ENCODE measurements at places on chromosomes 2 and 18.

- DNase-seq, result no peak
Measured at GRCh38 chr18:47151439-47151838, 1.1 kb upstream of the HDHD2 start.

DNA sequence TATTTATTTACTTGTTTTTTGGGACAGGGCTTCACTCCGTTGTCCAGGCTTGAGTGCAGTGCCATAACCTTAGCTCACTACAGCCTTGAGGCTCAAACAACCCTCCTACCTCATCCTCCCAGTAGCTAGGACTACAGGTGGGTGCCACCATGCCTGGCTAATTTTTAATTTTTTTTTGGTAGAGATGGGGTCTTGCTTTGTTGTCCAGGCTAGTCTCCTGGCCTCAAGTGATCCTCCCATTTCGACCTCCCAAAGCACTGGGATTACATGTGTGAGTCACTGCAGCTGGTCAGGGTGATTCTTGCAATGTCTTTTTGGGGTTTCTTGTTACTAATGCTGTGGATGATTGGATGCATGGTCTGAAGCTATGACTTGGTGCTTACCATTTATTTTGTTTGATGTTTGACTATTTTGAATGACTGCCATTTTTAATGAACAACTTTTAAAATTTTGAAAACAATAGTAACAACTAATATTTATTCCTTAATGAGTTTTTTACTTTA is 6.5 kb downstream of the CERS6 start:
- DNase-seq, result no peak

DNA sequence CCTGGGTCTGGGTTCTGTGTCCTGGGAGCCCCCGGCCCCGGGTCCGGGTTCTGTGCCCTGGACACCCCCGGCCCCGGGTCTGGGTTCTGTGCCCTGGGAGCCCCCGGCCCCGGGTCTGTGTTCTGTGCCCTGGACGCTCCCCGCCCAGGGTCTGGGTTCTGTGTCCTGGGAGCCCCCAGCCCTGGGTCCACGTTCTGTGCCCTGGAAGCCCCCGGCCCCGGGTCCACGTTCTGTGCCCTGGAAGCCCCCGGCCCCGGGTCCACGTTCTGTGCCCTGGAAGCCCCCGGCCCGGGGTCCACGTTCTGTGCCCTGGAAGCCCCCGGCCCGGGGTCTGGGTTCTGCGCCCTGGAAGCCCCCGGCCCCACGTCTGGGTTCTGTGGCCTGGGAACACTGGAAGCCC is 253.9 kb downstream of the TWIST2 start:
- no peak for DNase-seq

GRCh38 chr2:9258501-9258900 is 51.9 kb downstream of the ASAP2 start:
- no peak for DNase-seq

GRCh38 chr2:106197878-106198277 is 3.8 kb upstream of the UXS1 start:
- DNase-seq, result no peak

DNA sequence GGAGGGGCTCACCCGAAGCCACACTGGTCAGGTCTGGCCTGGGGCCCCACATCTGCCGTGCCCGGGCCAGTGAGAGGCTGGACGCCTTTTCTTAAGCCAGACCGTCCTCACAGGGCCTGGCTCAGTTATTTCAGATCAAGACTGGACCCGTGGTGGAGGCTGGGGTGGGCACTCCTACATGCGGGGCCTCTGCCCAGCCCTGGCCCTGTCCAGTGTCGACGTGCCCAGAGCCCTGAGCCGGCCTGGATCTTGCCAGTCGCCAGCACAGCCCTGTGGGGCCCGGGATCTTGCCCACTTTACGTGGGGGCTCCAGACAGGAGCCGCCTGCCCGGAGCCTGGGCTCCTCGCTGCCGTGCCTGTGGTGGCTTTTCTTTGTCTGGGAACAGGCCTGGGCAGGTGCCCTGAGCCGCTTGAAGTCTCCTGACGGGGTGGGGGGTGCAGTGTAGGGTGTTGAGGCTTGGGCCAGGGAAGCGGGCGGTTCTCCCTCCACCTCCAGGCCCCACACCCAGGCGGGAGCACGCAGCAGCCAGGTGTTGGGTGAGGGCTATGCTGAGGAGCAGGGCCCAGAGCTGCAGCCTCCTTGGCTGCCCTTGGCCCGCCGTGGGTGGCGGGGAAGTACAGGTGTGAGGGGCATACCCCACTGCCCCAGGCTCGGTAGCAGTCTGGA is 6.0 kb downstream of the GPC1 start:
- DNase-seq, result no peak

- DNase-seq, result peak; percentile 65
Measured at GRCh38 chr2:203327901-203328759, at the start of gene ABI2. TSS of gene ABI2 (plus strand) at chr2:203328394. CDS start at chr2:203328515, 121 bp downstream.

DNA sequence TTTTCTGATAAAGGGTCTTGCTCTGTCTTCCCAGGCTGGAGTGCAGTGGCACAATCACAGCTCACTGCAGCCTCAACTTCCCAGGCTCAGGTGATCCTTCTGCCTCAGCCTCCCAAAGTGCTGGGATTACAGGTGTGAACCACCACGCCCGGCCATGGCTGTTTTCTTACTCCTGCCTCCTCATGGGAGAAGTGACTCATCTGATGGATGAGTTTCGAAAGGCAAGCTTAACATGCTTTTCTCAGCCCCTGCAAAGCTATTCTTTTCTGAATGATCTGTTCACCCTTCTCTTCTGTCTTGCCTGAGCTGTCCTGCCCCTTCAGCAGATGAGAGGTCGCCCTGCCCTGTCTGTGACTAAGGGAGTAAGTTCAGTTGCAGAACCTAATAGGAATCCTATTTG is 929 bp upstream of the CREG2 start:
- DNase-seq, result no peak

DNA sequence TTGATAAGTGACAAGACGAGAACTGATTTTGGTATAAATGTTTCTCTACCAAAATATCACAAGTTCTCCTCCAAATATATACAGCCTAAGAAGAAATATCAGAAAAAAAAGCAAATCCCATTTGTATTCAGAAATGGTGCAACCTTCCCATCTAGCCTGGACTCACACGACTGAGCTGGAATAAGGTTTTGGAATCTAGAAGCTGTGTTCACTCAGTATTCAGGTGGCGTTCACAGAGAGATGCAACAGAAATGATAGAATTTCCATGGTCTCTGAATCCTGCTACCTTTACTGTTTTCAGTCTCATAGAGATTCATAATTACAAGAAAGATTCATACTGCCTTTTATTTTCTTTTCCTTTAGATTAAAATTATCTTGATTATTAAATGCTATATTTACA is 347.2 kb upstream of the TRIB2 start:
- DNase-seq, result no peak

DNA sequence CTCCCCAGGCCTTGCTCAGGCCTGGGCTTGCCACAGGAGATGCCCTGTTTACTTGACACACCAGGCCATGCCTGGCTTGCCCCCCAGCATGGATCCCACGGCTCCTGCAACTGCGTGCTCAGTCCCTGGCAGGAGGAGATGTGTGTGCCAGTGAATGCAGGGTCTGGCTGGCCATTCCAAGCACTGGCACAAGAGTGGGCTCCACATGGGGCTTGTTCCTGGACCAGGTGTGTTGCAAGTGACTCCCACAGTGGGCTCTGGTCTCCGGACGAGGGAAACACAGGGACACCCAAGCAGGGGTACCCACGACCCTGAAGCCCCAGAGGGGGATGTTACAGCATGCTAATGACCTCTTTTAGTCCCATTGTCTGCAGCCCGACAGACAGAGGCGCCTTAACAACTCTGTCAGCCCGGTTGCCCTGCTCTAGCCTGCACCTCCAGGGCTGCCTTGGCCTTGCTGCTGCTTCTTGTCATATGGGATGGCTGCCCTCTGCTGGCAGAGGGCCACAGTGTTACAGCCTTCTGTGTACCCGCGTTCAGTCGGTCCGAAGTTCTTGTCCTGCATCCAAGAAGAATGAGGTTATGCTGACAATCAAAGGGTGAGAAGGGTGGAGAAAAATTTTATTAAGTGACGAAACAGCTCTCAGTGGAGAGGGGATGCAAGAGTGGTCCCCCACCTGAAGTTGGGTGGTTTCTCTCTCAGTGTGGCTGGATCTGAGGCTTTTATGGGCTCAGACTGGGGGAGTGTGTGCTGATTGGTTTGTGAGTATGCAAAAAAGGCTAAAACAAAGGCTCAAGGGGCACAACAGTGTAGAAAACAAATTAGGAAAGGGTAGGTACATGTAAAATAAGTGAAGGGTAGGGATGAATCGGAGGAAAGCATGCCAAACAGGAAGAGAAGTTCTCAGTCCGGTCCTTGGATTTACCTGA is 180.4 kb downstream of the MBD5 start:
- DNase-seq, result peak; percentile 60

GRCh38 chr18:46419391-46420141 is 237.5 kb downstream of the LOXHD1 start:
- no peak for DNase-seq

DNA sequence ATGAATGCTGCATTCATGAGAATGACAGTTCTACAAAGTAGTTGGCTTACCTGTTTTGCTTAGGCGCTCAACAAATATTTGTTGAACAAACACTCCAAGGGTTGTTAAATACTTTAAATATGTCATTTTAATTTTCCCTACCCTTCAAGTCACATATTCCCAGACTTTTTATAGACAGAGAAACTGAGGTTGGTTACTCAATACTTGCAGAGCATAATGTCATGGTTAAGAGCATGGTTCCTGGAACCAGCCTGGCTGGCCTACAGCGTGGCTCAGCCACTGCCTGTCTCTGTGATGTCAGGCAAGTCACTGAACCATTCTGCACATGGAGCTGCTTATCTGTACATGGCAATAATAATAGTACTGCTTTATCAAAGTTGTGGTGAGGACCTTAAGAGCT is 120.0 kb upstream of the STK17B start:
- no peak for DNase-seq

GRCh38 chr2:107804608-107805498 is 21.8 kb upstream of the RGPD4 start:
- DNase-seq, result no peak

DNA sequence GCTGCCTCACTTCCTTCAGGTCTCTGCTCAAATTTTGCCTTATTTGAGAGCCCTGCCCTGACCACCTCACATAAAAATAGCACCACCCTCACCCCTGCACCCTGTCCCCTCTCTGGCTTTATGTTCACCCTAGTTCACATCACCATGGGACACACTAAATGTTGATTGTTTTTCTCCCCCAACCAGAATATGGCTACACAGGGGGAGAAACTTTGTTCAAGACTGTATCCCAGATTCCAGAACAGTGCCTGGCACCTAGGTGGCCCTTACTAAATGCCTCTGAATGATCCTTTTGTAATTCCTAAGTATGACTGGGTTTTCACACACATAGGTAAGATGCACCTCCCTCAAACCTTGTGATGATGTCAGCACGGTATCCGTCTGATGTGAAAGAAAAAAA is 28.4 kb upstream of the CATIP start:
- DNase-seq, result no peak

DNA sequence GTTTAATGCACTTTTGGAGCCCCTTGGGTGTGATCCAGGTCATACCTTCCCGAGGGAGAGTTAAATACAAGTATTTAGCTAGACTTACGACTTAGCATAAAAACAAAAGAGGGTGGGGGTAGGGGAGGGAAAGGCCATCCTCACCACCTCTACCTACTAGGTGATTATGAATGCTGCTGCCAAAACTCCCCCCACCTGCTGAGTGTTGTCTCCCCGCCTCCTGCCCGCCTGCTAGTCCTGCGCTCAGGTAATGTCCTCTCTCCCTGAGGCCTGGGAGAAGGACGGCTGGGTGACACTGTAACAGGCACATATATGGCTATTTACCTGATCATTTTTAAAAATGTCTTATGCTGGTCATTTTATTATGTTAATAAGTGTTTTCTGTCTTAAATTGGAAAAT is 3.0 kb upstream of the NCKAP5 start:
- DNase-seq, result no peak

DNA sequence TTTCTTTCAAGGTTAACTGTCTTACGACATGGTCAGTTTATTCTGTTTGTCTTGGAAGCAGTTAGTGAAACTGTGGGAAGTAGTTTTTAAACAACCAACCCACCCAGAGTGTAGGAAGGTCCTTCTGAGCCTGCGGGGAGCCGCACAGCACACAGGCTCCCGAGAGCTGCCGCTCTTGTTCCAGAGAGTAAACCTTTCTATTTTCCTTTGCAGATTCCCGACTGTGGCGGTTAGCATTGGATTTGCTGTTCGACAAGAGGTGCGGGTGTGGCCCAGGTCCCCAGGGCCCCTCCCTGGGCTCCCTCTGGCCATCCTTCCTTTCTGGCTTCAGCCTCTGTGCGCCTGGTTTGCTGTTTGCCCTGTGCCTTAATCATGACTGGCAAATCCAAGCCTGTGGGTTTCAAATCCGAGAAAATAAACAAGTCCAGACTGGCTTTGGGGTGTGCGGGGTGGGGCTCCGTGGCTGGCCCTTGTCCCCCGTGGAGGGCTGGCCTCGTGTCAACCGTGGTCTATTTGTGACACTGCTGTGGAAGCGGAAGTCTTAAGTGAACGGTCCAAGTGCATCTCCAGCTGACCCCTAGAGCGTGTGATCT is 30.7 kb downstream of the IMPA2 start:
- DNase-seq, result no peak

DNA sequence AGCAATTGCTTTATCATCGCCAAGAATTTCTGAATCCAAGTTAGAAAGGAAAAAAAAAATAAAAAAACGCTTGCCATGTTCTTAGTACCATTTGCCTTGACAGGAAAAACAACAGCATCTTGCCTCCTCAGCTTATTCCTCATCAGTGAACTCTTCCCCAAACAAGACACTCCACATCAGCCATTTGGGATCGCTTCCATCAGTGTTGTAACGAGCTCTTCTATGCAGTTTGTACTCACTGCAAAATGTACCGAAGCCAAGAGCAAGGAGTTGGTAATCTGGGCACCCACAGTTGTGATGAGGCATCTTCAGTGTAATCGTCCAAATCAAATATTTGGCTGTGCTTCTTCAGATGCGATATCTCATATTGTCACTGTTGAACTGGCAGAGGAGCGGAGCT is 503.7 kb downstream of the TMEM182 start:
- DNase-seq, result no peak
